Activated CD8-positive, alpha-beta memory T cell treated with anti-CD3 and anti-CD28 coated beads for 48 hours (primary cell): ENCODE measurements at places on chromosomes 13 and 19.

DNA sequence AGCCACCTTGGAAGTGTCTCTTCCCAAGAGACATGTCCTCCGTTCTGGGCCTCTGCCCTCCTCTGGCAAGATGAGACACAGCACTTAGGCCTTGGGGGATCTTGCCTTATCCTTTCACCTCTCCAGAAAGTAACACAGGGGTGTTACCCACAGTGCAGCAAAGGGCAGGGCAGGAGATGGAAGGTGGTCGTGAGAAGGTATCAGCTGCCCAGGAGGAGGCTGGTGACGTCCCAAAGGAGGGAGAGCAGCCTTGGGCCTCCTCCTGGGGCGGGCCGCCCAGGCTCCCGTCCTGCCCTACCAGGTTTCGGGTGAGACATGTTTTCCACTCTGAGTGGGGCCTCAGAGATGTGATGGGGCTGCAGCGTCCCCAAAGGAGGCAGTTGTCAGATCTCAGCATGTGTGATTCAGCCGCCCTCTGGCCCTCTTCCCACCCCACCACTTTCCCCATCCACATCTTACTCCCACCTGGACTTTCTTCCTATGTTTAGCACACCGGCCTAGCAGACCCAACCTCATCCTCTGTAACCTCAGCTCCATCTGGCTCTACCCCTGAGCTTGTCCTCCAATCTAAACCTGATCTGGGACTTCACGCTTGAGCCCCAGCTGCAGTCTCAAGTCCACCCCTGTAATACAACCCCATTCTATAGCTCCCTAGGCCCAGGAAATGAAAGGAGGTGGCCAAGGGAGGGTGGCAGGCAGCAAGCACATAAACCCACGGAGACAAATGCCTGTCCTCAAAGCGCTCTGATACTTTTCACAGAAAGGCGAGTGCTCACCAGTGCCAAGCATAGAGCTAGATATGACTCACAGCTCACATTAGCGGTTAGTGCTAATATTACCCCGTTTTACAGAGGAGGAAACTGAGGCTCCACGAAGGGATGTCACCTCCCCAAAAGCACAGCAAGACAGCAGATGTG is 9.3 kb downstream of the POU2F2 start:
- DNase-seq, result peak; percentile 46

GRCh38 chr13:103431856-103432255 is 365.6 kb upstream of the SLC10A2 start:
- DNase-seq, result no peak

- peak; percentile 53 for DNase-seq
Measured at GRCh38 chr19:36973021-36973843, 57.1 kb downstream of the ZNF568 start.

- DNase-seq, result no peak
Measured at GRCh38 chr13:31591642-31592233, 147.6 kb upstream of the RXFP2 start.

- DNase-seq, result no peak
Measured at GRCh38 chr19:4294389-4294788, 7.8 kb downstream of the TMIGD2 start.

- DNase-seq, result no peak
Measured at GRCh38 chr19:3831601-3832000, 37.2 kb downstream of the ZFR2 start.
